ENCODE measurements at places on chromosomes 6 and 20. TPM values are rescaled to one million over a fixed set of nuclear protein-coding genes. Genes with fewer than 3 reads are reported as not detected.

KCNK5 gene
- not detected for total RNA-seq

ADTRP gene
- 0.38 TPM for total RNA-seq

SMIM28 gene
- not detected for total RNA-seq

TAGAP gene
- under 0.01 TPM for total RNA-seq

CALHM6 gene
- 1.0 TPM for total RNA-seq

SCUBE3 gene
- 0.76 TPM for total RNA-seq

FAM209B gene
- total RNA-seq: not detected

LPA gene
- total RNA-seq: not detected

MATN4 gene
- under 0.01 TPM for total RNA-seq

Measured in dermis microvascular lymphatic vessel endothelial cell (primary cell).